ENCODE measurements at places on chromosomes 3 and 15.

- DNase-seq = no peak
These were observed 82.1 kb downstream of the EEFSEC start for GRCh38 chr3:128235207-128235926.

DNA sequence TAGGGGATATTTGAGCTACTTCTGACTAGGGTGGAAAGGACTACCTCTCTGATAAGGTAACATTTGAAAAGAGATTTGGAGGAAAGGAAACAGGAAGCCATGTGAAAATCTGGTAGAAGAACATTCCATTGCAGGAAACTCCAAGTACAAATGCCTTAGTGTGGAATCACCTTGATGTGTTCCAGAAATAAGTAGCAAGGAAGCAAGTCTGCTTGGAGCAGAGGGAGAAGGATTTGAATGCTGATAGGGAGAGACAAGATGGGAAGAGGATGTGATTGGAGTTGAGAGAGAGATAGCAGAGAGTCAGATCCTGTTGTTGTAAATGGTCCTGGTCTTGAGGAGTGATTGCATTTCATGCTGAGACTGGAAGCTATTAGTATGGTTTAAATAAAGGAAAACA, 335.1 kb upstream of the DCBLD2 start:
- DNase-seq = no peak

GRCh38 chr3:111252779-111253178, 181.2 kb downstream of the NECTIN3 start:
- no peak for DNase-seq

GRCh38 chr3:71162221-71162620, 421.3 kb downstream of the FOXP1 start:
- DNase-seq = no peak

GRCh38 chr15:56877255-56877970, 41.0 kb upstream of the TCF12 start:
- DNase-seq = no peak

- no peak for DNase-seq
These were observed 274.5 kb downstream of the NEK10 start for GRCh38 chr3:27094721-27095120.

- DNase-seq = no peak
These were observed 1241.5 kb upstream of the GBE1 start for GRCh38 chr3:83002869-83003445.

Measured in activated naive CD4-positive, alpha-beta T cell (primary cell).